ENCODE measurements at places on chromosomes 4 and X.

GRCh38 chr4:122065149-122065548 is 87.0 kb upstream of the BLTP1 start:
- no peak for DNase-seq

- DNase-seq, result no peak
Observed at GRCh38 chr4:20464381-20464780, 212.7 kb downstream of the SLIT2 start.

DNA sequence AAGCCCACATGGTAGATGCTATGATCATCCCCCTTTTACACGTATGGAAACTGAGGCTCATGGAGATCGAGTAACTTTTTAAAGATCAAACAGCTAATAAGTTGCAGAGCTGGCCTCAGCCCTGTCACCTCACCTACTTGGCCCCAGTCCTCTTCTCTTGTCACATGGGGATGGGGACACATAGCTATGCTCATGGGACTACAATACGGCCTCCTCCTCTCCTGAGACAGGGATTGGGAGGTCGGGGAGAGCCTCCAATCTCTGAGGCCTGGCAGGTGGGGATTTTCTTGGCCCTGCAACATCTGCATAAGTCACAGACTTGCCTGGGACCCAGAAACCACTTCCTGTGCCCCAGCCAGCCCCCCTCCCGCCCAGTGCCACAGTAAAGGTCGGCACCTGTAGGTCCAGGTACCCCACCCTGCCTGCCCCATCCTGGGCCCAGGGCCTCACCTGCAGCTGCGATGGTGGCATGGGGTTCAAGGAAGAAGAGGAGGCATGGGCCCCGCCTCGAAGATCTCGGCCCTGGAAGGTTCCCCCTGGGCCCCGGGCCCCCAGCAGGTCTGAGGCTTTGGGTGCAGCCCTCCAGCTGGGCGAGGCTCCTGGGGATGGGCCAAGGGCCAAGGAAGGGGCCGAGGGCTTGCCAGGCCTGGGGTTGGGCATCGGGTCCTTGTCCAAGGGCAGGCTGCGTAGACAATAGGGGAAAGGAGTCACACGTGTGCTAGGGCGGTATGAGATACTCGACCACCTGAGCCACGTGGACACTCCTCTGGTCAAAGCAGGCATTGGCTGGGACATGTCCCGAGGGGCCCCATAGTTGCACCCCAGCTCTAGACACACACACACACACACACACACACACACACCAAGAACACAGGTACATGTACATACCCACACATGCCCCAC is 6.4 kb downstream of the FOXP3 start:
- peak; percentile 23 for DNase-seq

- no peak for DNase-seq
Observed at GRCh38 chr4:1494416-1495315, 88.4 kb upstream of the NKX1-1 start.

DNA sequence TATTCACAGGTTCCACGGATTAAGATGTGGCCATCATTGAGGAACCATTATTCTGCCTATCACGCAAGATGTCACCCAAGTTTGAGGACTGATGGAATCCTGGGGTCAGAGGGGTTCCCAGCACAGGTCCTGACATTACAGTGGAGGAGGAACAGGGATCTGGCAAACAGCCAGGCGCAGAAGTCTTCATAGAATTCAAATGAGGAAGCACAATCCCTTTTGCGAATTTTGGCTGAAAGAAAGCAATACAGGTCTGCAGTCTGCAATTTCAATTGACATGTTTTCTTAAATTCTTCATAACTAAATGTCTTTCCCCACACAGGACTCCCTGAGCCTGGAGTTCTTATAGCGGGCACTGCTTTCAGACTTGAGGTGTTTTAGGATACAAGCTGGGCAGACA is 14.5 kb downstream of the DOCK11 start:
- DNase-seq, result no peak

DNA sequence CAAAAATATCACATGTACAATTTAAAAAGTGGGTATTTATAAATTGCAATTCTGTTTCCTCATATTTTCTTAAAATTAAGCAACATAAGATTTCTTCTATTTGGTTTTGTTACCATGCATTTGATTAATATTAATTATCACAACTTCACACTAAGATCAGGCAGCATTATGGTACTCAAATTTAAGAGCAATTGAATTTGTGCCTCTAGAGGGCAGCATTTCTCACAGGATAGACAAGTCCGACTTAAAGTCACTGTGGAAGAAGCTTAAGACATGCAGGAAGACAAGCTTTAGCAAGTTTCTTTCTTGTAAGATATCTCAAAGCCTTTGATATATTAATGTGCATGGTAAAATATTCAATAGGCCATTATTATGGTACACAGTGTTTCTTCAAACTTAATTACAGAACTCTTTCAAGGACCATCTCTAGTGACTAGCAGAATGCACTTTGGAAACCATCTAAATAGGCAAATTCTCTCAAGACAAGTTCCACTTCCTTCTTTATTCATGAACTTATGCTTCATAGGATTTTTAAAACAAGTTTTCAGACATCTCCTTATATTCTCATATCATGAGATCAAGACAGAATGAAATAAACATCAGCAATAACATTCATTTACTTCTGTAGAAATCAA is 35.0 kb downstream of the FBXW7 start:
- DNase-seq, result peak; percentile 65

GRCh38 chrX:16213961-16214360 is 46.7 kb downstream of the MAGEB17 start:
- no peak for DNase-seq

DNA sequence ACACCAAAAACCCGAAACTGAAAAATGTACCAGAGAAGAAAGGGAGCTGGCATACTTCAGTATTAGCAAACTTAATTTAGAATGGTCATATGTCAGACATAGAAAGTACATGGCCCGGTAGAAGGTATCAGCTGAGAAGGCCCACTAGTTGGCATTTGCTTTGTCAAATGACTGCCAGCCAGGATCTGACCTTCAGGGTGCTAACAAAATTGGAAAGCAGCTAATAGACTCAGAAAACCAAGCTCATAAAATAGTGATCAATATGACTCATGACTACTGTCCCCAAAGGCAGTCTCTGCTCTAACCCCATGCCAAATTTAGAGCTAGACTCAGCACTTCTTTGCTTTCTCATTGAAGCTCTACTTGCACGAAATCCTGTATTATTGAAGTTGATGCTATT is 342.7 kb downstream of the PDGFC start:
- no peak for DNase-seq

DNA sequence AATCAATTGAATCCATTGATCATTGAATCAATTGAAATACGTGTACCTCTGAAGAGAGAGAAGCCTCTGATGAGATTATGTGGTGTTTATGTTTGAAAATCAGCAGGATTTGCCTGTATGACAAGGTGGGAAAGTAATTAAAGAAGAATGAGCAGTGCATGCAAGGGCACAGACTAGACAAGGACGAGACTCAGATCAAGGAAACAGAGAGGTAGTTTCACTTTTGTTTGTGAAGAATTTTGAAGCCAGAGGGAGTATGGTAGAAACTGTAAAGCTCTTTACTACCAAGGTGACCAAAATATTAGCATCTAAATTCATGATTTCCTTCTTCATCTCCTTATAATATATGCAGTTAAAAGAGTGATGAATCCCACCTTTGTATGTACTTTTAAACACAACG is 1830.0 kb upstream of the IGFBP7 start:
- no peak for DNase-seq

DNA sequence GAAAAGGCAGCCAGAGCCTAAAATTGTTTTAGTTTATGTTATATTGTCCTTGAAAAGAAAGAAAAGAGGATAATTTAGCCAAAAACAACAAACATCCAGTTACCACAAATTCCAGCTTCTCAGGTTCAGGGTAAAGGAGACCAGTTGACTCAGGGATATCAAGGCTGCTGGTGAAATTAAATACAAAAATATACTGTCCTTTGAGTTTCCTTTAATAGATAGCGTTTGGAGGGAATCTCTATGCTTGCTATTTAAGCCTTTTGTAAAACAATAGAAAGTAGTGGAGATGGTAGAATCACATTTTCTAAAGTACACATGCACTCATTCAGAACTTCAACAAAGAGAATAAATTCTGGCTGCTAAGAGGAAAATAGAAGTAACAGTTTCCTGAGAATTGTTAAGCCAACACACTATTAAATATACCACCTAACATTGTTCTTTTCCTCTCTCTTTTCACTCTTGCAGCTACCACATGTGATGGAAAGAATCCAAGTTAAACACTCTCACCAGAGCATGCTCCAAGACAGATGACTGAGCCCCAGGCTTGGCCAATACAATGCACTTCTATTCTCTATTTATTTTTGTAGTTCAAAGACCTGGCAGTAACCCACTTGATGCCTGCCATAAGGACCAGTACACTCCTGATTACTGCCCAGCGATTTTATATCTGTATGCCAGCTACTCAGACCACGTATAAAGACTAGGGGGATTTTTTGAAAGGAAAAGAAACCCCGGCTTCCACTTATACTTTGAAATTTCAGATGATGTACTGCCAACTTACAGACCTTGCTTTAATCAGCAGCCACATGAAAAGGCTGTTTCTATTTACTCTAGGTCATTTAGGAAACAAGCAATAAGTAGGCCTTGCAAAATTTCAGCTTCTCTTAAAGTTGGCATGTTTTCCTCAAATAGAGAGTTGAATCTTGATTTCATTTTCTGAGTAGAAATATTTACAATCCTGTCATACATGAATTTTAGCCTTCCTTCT is 756.9 kb downstream of the FAT4 start:
- no peak for DNase-seq

- no peak for DNase-seq
Observed at GRCh38 chr4:81207828-81208227, 7.2 kb downstream of the PRKG2 start.

- no peak for DNase-seq
Observed at GRCh38 chr4:128654465-128654864, 155.0 kb upstream of the JADE1 start.

DNA sequence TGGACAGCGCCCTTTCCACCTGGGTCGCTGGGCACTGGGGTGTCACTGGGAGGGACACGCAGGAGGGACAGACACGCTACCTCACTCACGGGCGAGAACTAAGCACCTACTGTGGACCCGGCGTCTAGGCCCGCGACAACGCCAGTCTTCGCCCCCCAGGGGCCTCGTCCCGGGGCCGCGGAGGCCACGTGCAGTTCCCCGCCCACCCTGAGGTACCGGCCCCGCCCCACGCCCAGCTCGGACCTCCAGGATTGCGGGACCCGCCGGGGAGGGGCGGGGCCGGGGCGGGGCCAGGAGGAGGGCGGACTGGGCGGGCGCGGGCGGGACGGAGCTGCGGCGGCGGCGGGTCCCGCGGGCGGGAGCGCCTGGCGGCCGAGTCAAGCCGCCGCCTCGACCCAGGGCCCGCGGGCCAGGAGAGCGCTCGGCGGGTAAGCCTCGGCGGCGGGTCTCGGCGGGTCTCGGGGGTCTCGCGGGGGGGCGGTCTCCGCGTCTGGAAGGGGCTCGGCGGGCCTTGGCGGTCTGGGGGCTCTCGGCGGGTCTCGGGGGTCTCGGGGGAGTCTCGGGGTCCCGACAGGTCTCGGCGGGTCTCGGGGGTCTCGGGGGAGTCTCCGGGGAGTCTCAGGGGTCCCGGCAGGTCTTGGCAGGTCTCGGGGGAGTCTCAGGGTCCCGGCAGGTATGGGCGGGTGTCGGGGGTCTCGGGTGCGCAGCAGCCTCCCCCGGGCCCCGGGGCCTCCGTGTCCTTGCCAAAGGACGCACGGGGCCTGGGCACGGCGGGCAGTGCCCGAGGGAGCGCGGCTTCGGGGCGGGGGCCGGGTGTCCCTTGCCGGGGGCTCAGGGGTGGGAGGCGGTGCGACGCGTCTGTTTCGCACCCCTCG is at the start of gene SH3BP2:
TSS of gene SH3BP2 (plus strand) at position 375 of the 875 bp plus-strand sequence. CDS start 27,533 bp downstream, outside the sequence.
- no peak for DNase-seq

DNA sequence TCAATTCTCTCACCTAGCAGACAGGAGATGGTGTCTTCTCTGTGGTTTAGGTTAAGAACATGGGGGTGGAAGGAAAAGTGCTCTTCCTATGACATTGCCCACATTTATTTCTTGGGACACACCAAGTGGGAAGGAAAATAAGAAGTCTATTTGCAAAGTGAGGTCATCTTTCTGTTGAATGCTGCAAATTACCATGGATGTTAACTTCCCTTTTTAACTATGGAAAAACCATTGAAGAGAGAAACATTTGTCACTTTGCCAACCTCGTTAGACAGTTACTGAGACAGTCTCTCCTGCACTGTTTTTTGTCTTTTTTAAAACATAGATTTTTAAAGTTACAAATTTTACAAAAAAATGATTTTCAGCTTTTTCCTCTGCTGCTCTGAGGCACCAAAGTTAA is 72.8 kb upstream of the BEND4 start:
- DNase-seq, result no peak

GRCh38 chr4:186069729-186070128 is 773 bp downstream of the TLR3 start:
- no peak for DNase-seq

Data from DND-41 (cell line).